Type B pancreatic cell (in vitro differentiated cells): ENCODE measurements at places on chromosomes 12 and 14. TPM values are rescaled to one million over a fixed set of nuclear protein-coding genes. Genes with fewer than 3 reads are reported as not detected.

- no peak for DNase-seq
Observed at GRCh38 chr12:62584619-62585018, 118.0 kb downstream of the MON2 start.

DNA sequence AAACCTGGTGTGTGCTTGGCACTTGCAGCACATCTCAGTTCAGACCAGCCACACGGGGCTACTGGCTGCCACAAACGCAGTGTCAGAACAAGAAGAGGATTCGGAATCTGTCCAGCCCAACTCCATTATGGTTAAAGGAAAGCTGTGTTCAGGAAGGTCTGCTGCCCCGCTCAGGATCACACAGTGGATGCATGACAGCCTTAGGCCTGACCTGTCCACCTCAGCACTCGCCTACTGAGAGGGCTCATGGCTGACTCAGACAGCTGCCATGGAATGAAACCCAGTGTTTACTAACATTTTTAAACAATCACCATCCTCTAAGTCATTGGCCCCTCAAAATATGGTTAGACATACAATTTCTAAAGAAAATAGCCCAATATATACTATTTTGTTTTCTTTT, 5.6 kb upstream of the NIN start:
- no peak for DNase-seq

Gene KLRG1
- total RNA-seq: 1.6 and 4.4 TPM in 2 replicates

DNA sequence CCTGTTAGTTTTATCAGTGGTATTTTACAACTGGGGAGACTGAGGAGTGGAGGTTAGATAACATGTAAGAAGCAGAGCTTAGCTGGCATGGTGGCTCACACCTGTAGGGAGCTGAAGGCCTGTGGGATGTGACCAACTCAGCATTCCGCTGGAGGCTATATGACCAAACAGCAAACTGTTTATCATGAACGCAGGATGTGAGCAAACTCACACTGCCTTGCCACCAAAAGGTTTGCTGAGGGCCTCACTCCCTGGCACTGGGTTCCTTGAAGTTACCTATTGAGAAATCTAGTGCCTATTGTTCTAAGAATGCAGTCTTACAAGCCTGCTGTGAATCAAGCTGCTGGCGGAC, 23.4 kb downstream of the JKAMP start:
- no peak for DNase-seq

- DNase-seq: no peak
Observed at GRCh38 chr12:95721320-95721719, 69.2 kb downstream of the NTN4 start.

GRCh38 chr12:114982760-114983159, 298.8 kb upstream of the TBX3 start:
- no peak for DNase-seq

- no peak for DNase-seq
Observed at GRCh38 chr12:95884998-95885397, 26.2 kb downstream of the SNRPF start.

Gene SCFD1
- total RNA-seq: 68.8 and 93.8 TPM in 2 replicates

DNA sequence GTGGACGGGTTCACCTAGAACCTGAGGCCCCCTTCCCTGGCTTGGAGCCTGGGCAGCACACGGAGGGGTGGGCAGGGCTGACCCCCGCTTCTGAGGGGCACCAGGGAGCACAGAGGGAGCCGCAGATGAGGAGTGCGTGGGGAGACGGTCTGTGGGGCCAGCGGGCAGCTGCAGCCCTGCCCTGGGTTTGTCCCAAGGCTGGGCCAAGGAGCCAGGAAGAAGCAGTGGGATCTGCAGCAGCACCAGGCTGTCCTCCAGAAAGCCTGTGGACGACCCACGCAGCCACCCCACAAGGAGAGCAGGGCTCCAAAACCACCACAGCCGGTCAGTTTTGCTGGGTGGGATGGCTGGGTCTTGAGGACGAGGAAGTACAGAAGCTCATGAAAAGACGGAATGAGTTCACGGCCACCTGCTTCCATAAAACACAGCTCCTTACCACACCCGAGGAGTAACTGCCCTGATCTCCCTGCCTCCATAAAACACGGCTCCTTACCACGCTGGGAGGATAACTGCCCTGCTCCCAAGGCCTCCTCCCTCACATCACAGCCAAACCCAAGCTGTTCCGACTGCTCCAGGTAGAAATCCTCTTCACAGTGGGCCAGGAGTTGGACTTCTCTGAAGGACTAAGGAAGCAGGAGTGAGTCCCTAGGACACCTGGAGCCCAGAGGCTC, 9.9 kb upstream of the GOLGA3 start:
- no peak for DNase-seq

- no peak for DNase-seq
Observed at GRCh38 chr12:3658327-3659163, 94.4 kb downstream of the CRACR2A start.

GRCh38 chr14:53462931-53463778, 310.0 kb upstream of the DDHD1 start:
- DNase-seq: no peak

DNA sequence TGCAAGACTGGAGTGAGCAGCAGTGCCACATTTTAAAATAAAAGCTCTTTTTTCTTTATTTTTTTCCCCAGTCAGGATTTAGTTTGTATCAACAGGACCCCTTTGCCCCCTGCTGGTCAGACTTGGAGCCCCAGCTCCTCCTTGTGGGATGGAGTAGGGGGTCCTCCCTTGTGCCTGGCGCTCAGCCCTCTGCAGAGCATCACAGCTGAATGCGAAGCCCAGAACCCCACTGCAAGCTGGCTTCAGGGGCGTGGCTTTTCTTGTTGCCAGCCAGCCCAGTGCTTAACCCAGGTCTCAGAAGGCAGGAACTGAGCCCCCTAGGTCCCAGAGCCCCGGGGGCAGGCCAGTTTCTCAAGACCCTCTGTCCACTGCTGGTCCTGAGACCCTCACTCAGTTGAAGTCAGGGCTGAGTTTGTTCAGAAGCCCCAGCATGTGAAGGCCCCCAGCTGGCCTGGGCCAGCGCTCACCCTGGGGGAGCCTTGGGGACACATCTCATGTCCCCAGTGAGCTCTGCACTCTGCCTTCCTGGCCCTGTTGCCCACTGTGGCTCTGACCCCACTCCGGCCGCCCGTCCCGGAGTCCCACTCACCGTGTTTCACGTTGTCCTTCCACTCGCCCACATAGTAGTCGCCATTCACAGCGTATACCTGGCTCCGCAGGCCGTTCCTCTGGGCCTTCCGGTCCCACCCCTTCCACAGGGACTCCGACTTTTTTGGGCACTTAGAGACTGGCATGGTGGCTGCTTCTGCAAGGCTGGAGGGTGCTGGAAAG, 519 bp downstream of the MORN3 start:
- no peak for DNase-seq

Gene FLVCR2
- 5.6 and 11.8 TPM in 2 replicates for total RNA-seq
